ENCODE measurements at places on chromosomes 1 and 21. TPM values are rescaled to one million over a fixed set of nuclear protein-coding genes. Genes with fewer than 3 reads are reported as not detected.

Gene SH2D1B
- polyA plus RNA-seq, result 0.07 TPM

Gene SPATA17
- polyA plus RNA-seq, result 0.06 TPM

Gene CLCA2
- polyA plus RNA-seq, result 0.11 TPM

Gene FMO1
- polyA plus RNA-seq, result 15.5 TPM

Gene ZNF436
- polyA plus RNA-seq, result 14.4 TPM

Gene SYT14
- not detected for polyA plus RNA-seq

Gene HSF2BP
- 0.09 TPM for polyA plus RNA-seq

Gene SPOCD1
- 1.0 TPM for polyA plus RNA-seq

Gene MATN1
- polyA plus RNA-seq, result 0.21 TPM

Gene PCAT6
- polyA plus RNA-seq, result 1.3 TPM

Gene STXBP3
- polyA plus RNA-seq, result 15.9 TPM

Gene DCDC2B
- polyA plus RNA-seq, result not detected

Gene VWA1
- 42.1 TPM for polyA plus RNA-seq

Gene C1orf210
- polyA plus RNA-seq, result 14.5 TPM

Gene SLAMF1
- not detected for polyA plus RNA-seq

Gene AIRE
- polyA plus RNA-seq, result 0.03 TPM

Gene NUP210L
- polyA plus RNA-seq, result not detected

Gene FAM72B
- polyA plus RNA-seq, result 0.45 TPM

Measured in adipose tissue (tissue), 3 donors.